Activated CD4-positive, alpha-beta T cell treated with anti-CD3 and anti-CD28 coated beads, Interleukin-2, amount 50 U/mL, for 1 hour (primary cell): ENCODE measurements at places on chromosomes 16 and 17.

- peak; percentile 8 for DNase-seq
Observed at GRCh38 chr17:5585836-5586521, 1.7 kb upstream of the NLRP1 start.

GRCh38 chr16:19589771-19590302, 34.3 kb downstream of the VPS35L start:
- DNase-seq = no peak

- no peak for DNase-seq
Observed at GRCh38 chr17:42759982-42760651, 910 bp upstream of the RAMP2 start.

DNA sequence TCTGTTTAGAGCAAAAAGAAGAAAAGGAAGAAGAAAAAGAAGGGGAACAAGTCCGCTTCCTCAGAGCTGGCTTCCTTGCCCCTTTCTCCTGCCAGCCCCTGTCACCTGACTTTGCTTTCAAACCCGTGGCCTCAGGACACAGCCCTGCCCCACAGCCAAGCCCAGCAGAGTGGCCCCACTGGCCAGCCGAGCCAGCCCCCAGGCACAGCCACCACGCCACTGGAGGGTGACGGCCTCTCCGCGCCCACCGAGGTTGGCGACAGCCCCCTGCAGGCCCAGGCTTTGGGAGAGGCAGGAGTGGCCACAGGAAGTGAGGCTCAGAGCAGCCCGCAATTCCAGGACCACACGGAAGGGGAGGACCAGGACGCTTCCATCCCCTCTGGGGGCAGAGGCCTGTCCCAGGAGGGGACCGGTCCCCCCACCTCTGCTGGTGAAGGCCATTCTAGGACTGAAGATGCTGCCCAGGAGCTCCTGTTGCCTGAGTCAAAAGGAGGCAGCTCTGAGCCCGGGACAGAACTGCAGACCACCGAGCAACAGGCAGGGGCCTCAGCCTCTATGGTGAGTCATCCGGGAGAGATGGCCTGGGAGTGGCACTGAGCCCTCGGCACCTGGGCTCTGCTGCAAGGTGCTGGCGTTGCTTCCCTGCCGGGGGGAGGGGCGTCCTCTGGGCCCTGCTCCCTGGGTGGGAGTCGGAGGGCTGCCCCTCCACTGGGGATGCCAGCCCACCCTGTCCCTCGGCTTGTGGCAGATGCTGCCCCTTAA, 27.3 kb downstream of the RNF213 start:
- DNase-seq = no peak

DNA sequence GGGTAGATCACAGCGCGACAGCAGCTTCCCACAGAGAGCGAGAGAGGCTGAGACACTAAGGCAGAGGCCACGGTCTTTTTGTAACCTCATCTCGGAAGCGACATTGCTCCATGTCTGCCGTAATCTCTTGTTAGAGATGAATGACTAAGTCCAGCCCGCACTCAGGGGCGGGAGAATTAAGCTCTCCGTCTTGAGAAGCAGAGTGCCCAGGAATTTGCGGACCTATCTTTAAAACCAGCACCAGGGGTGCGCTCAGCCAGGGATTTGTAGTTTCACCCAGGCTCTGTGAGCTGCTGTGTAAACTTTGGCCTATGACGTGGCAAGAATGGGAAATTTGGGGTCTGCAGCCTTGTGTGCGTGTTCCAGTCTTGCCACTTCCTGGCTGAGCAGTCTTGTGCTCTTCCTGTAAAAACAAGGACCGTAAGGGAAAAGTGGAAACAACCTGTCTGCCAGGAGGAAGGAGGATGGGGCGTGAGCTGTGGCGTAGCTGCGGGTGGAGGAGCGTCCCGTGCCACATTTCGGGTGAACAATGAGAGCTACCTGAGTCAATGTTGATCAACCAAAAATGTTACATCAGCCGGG, 16.0 kb upstream of the JPH3 start:
- no peak for DNase-seq

- DNase-seq = no peak
Observed at GRCh38 chr16:88639231-88640038, 1.1 kb downstream of the IL17C start.

DNA sequence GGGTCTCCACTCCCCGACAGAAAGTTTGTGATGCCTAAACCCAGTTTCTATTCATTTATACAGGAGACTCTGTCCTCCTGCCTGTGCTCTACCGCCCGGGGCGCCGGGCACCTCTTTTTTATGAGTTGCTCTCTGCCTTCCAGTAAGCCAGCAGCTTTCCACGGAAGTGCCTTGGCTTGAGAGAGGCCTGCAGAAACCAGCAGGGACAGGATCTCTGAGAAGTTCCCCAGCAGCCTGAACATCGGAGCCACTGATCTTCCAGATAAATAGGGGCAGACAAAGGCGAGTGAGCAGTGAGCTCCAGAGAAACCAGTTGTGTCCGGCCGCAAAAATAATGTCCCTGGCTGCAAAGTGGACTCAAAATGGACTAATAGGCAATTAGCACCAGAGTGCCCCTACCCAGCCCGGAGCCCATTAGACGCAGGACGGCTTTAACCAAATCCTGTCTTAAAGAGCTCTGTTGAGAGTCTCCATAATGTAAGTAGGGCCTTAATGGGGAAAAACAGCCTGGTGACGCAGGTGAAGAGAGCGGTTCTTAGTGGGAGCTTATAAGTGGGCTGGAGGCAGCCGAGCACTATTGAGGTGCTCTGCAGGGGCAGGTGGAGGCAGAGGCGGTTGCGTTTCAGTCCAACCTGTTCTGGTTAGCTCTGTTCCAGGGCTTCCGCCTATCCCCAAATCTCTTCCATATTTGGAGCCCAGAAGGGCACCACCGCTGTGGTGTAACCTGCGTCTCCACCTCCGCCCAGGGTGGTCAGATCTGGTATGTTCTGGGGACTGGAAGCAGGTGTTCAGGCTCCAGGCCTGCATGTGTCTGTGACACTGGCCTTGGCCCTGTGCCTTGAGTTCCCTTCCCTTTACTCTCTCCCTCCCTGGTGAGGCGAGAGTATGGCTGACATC, 74.1 kb downstream of the NT5M start:
- no peak for DNase-seq

DNA sequence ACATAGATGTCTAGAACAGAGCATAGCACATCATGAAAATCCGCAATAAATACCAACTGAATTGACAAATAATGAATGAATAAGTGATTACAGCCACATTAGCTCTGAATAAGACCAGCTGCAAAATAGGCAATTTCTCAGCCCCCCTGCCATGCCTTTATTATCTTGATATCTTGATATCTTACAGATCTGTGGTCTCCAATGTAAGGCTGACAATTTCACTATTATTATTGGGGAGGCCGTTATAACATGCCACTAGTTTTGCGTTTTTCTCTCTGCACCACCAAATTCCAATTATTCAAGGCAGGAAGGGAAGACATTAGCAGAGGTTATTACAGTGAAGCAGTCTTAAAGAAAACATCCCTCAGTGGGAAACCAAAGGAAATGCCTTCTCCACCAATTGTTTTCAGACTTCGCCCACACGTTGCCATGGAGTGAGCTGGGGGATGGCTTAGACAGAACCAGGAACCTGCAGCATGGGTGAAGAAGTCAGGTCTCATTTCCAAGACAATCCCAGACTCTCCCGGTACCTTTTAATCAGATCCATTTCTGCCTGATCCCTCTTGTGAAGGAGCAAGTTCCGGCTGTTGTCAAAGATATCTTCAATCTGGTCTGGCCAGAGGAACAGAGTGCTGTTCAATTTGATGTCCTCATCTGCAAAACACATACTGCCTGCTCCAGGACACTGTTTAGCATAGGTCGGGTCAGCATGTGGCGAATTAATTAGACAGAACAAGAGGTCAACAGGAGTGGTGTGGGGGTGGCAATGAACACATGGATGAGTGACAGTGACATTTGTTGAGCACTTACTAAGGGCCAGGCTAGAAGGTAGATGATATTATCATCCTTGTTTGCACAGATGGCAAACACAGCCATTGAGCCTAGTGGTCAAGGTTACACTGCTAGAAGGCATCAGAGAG, 46.4 kb downstream of the DNAH3 start:
- DNase-seq = no peak

GRCh38 chr16:30525844-30526136, 576 bp downstream of the ZNF768 start:
- DNase-seq = no peak

GRCh38 chr16:53098526-53099317, 43.9 kb downstream of the CHD9 start:
- peak; percentile 25 for DNase-seq

DNA sequence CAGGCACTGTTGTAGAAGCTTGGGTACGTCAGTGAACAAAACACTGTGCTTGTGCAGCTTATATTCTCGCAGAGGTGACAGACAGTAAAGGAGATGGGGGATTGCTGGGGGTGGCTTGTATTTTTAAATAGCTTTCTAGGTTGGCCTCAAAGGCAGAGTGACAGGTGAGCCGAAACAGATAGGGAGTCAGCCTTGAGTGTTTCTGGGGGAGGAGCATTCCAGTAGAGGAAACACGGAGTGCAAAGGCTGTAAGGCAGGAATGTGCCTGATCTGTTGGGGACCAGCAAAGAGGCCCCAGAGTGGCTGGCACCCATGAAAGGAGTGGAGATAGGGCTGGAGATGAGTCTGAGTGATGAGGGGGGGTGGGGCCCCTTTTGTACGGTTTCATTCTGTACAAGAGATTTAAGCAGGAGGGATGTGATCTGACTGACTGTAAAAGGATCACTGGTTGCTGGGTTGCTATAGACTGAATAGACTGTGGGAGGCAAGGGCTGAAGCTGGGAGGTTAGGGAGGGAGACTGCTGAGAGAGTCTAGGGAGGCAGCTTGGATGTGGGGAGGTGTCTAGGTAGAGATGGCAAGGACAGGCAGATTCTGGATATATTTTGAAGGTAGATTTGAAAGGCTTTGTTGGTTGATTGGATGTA, 15.2 kb downstream of the NUP93 start:
- DNase-seq = no peak

DNA sequence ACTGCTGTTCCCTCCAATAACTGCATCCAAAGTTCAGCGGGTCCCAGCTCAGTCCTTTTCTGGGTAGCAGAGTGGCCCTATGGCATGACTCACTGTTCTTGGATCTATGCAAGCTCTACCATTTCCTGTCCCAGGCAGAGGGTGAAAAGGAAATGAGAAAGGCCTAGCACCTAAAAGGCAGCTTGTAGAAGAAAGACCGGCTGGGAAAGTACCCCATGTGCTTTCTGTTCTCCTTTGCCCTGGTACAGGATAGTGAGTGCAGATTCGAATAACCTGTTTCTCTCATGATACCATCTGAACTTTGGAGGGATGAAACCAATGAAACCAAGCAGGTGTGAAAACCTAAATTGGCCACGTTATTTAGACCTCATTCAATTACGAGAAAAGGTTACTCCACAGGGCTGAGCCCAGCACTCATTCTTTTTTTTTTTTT, 12.7 kb upstream of the HASPIN start:
- DNase-seq = peak; percentile 52

DNA sequence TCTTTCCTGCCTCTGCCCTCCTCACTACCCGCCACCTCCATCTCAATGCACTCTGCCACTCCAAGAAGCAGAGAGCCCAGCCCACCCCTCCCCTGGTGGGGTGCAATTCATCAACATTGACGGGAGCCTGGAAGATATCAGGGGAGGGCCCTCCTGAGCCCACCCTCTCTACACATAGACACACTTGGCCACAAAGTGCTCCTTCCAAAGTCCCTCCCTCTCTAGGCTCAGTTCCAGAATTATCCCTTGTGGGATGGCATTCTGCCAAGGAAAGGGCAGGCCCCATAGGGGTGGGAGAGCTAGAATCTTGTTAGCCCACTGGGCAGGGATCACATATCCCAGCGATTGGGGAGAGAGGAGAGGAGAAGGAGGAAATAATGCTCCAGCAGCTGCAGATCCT, 66.2 kb downstream of the TMEM132E start:
- DNase-seq = no peak
